ENCODE measurements at places on chromosomes 3 and 15.
A peak's percentile ranks its signal among the peaks of the same experiment; 100 is the strongest.

GRCh38 chr15:89144491-89144890 is 56.2 kb downstream of the ABHD2 start:
- DNase-seq: no peak

DNA sequence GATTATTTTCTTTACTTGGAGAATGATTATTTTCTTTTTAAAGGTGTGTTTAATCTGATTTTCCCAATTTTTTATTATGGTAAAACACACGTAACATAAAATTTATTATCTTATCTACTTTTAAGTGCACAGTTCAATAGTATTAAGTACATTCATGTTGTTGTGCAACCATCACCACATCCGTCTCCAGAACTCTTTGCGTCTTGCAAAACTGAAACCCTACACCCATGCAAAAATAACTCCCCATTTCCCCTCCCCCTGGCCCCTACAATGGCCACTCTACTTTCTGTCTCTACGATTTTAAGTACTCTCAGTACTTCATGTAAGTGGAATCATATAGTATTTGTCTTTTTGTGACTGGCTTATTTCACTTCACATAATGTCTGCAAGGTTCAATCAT is 230.7 kb downstream of the SATB1 start:
- no peak for DNase-seq

GRCh38 chr3:57017459-57017845 is 43.0 kb upstream of the SPATA12 start:
- peak; percentile 13 for DNase-seq

- no peak for DNase-seq
Measured at GRCh38 chr3:46703013-46703520, 1.9 kb downstream of the TMIE start.

DNA sequence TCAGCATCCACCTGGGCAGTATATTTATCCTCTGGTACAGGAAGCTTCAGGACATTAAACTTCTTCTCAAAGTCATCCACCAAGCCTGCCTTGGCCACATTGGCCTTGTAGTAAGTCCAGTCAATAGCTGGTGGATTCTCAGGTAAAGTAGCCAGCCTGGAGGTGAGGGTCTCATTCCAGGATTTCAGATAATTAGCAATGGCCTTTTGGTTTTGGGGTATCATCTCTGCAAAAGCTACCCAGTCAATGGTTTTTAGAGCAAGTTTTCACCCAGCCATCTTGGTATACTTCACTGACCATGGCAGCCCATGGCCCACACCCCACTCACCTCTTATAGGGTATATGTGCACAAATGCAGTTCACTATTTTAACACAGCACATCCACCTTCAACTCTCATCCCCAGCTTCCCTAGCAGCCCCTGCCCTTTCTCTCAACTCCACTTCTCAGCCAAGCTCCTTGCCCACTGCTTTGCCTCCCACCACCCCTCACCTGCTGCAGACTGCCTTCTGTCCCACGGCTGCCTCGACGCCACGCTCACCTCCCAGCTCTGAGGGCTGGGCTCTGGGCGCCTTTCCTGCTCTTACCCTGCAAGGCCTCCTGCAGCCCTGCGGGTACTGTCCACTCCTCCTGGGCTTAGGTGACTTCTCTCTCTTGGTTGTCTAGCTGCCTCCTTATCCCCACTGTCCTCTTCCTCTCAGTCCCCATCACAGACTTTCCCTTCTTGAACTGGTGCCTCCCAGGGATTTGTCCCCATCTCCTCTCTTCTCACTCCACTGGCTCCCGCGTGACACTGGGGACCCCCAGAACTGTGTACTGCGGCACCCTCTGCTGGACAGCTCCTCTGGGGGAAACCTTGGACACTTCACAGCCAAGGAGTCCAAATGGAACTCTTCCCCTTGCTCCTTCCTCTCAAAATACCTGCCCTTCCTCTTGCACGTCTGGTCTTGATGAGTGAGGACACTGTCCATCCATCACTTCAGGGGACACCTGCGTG is 1.7 kb upstream of the TGM5 start:
- no peak for DNase-seq

DNA sequence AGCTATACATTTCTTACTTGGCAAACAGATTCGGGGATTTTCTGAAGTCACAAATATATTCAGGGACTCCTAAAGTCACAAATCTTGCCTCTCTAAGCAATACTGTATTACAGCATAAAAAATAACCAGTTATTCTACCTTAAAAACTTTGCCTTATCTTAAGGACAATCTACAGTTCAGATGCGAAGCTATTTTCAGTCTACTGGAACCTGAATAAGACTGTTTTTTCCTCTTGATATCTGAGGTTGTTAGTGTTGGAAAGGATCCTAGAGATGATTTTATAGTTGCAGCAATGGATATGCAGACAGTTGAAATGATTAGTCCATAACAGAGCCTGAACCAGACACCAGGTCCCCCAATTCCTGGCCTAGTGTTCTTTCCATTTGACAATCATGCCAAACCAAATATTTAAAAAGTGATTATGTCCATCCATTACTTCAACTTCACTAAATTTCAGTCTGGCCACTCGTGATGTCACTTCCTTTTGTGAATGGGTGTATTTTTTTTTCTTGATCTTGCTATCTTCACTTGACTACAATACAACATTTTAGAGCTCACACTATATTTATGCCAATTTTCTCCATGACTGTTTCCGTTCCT is 1.8 kb downstream of the HDGFL3 start:
- DNase-seq: peak; percentile 93

DNA sequence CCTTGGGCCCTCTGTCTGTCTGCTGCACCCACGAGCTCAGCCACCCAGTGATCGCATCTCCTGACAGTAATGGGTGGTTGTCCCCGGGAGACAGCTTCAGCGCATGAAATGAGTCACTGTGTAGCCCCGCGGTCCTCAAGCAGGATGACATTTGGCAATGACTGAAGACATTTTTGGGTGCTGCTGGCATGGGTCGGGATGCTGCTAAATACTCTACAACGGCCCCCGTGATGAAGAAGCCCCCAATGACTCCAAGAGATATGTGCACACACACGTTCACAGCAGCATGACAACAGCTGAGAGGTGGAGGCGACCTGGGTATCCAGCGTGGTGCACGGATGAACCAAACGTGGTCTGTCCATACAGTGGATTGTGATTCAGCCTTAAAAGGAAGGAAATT is 17.4 kb upstream of the ZXDC start:
- no peak for DNase-seq

GRCh38 chr3:79247725-79248043 is 520.1 kb downstream of the ROBO1 start:
- peak; percentile 44 for DNase-seq

GRCh38 chr3:87550892-87551291 is 274.5 kb upstream of the POU1F1 start:
- no peak for DNase-seq

DNA sequence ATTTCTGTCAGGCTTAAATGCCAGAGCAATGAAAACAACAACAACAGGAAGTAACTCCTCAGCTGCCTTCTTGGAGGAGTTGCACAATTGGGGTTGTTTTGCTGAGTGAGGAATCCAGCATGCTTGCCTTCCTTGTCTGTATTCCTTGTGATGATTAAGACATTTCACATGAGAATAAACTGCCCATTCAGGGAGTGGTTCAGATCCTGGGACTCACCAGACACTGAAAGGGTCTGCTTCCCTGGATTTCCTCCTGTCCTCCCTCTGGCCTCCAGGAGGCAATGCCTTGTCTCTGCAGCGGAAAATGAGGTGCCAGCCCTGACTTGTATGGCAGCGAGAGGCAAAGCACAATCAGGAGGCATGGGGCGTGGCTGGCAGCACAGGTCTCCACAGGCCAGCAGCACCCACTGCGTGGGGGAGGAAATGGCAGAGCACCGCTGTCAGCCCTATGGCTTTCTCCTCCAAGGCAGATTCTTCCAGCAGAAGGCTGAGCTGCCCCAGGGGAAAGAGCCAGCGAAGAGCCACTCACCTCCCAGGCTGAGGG is 41.5 kb downstream of the RBP2 start:
- peak; percentile 20 for DNase-seq

DNA sequence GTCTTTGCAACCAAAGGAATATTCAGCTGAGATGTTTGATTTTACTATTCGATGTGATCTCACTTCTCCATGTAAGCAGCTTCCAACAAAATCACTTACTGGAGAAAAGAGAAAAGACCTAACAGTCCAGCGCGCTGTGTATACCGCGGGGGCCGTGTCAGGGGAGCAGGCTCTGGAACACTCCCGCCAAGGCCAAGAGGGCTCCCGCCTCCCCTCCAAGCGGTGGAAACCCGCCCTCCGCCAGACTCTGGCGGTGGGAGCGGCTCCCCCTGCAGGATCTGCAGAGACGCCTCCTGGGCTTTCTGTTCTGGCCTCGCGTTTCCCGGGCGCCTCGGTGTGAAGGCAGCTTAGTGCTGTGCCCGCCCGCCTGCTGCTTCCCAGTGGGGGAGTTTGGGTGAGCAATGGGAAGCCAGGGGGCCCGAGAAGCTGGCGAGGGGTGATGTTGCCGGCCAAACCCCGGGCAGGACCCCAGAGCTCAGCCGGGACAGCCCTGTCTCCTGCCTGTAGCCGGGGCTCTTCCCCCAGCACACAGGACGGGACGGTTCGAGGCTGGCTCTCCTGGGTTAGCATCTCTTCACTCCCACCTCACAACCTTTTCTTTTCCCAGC is 36.3 kb downstream of the CHST14 start:
- peak; percentile 57 for DNase-seq

DNA sequence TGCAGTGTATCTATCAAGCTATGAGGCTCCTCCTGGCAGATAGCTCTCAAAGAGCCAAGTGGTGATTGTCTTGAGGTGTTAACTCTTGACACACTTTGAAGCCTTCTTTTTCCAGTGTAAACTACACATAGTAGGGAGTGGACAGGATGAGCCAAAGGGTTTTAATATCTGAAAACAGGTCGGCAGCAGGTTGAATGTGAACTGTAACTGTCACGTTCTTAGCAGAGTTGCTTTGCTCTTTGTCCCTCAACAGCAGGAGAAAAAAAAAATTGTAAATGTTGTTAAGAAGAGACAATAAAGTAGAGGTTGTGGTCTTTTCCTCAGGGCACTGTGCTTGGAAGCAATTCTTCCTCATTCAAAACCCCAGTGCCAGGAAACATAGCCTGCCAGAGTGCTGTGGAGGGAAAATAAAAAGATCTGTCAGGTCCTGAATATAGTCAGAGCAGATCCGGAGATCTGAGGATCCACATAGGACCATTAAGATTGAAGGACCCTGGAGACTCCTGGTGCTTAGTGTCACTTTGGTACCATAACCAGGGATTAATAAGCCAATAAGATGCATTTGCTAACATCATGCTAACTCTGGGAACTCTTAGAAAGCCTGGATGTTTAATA is 229.7 kb downstream of the NAALADL2 start:
- DNase-seq: no peak

DNA sequence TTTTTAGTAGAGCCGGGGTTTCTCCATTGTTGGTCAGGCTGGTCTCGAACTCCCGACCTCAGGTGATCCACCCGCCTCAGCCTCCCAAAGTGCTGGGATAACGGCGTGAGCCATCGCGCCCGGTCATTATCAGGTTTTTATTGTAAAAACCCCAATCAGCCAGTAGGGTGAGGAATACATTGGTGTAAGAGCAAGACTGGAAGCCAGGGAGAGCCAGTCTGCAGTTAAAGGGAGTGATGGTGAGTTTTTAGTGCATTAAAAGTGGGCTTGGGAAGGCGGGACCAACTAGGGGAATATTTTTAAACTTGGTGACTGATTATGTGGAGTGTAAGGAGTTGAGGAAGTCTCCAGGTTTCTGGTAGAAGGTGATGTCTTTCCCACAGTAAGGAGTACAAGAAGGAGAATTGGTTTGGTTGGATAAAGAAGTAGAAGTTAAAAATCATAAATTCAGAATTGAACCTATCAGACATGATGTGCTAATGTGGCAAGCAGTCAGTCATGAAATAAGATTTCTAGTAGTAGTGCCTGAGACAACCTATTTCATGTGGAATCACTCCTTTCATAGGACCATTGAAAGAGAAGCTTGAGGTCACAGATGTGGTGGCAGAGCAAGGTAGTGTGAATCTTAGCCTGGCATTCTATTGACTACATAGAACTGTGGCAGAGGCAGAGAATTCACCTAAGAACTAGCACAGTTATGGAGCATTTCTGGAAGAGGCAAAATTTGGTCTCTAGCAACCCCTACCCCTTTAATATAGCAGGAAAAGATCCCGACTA is 2.4 kb upstream of the DCBLD2 start:
- no peak for DNase-seq

DNA sequence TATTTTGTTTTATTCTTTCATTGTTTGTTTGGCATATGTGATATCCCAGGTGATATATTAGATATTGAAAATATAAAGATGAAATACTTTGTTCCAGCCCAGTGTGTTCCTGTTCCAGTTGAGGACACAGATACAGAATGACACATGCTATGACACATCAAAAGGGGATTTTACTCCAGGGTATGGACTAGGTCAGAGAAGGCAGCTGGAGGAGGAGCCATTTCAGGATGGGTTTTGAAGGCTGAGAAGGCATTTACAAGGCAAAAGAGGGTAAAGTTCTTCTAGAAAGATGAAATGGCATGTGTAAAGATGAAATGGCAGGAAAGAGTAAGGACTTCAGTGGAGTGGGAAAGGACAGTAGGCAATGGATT is 163.8 kb downstream of the ZIC1 start:
- DNase-seq: peak; percentile 3

GRCh38 chr3:127072221-127072771 is 89.4 kb downstream of the PLXNA1 start:
- no peak for DNase-seq

DNA sequence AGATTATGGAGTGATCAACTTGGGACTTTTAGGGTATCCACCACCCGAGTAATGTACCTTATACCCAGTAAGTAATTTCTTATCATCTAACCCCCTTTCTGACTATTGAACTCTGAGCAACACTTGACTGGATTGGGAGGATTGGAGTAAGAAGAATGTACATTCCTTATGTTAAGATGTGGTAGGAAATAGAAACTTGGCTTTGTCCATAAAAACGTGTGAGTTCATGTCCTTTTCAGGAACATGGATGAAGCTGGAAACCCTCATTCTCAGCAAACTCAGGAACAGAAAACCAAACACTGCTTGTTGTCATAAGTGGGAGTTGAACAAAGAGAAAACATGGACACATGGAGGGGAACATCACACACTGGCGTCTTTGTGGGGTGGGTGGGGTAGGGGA is 112.3 kb downstream of the PTPRG start:
- DNase-seq: no peak

GRCh38 chr3:10556312-10556711 is 50.9 kb upstream of the ATP2B2 start:
- no peak for DNase-seq

- no peak for DNase-seq
Measured at GRCh38 chr3:127536830-127537812, 53.4 kb downstream of the TPRA1 start.

GRCh38 chr3:48026098-48026497 is 9.9 kb upstream of the MAP4 start:
- no peak for DNase-seq

GRCh38 chr3:121152573-121152972 is 244.6 kb downstream of the STXBP5L start:
- no peak for DNase-seq

- no peak for DNase-seq
Measured at GRCh38 chr3:53821631-53822121, 24.5 kb downstream of the CHDH start.

GRCh38 chr3:161579395-161580126 is 83.0 kb downstream of the OTOL1 start:
- DNase-seq: no peak

GRCh38 chr3:133236901-133237300 is 163.0 kb upstream of the BFSP2 start:
- DNase-seq: peak; percentile 53

Measured in brain microvascular endothelial cell (primary cell).